ENCODE measurements at places on chromosomes 5 and 9.

- no peak for DNase-seq
Measured at GRCh38 chr9:97704345-97704677, 7.2 kb upstream of the XPA start.

GRCh38 chr5:141876628-141877355 lies 1.4 kb downstream of the PCDH1 start:
- DNase-seq, result no peak

- no peak for DNase-seq
Measured at GRCh38 chr5:10262121-10262774, 12.2 kb downstream of the CCT5 start.

- DNase-seq, result peak; percentile 47
Measured at GRCh38 chr5:31186672-31187267, 6.7 kb upstream of the CDH6 start.

GRCh38 chr9:21357479-21358460 lies 7.1 kb upstream of the IFNA6 start:
- DNase-seq, result no peak

GRCh38 chr5:89900346-89900745 lies 509.2 kb downstream of the CETN3 start:
- DNase-seq, result no peak

DNA sequence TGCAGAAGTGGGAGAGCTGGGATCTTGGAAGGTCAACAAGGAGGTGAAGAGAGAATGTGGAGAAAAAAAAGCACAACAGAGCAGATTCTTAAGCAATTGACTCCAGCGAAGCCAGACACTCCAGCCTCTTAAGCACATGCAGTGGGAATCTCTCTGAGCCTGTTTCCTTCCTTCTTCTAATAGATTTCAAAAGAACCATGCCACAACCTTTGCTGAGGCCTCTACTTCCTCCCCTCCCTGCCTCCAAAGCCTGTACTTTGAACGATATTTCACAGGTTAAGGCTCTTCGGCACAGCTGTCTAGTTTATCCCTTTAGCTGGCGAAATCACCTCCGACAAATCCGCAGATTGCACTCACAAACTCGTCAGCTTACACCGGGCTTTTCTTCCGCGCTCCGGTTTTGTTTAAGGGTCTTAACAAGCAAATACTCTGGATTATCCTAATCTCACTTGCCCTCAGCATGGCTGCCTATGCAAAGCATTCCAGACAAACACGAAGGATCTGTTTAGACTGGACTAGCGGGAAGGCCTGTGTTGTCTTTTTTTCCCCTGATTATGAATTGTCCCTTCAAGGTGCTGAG lies 211.6 kb upstream of the PANK3 start:
- DNase-seq, result no peak

GRCh38 chr9:107425101-107426025 lies 64.2 kb downstream of the KLF4 start:
- peak; percentile 53 for DNase-seq

GRCh38 chr9:84677080-84677479 lies 7.6 kb downstream of the NTRK2 start:
- DNase-seq, result no peak

GRCh38 chr5:76221311-76221710 lies 138.1 kb downstream of the SV2C start:
- no peak for DNase-seq

DNA sequence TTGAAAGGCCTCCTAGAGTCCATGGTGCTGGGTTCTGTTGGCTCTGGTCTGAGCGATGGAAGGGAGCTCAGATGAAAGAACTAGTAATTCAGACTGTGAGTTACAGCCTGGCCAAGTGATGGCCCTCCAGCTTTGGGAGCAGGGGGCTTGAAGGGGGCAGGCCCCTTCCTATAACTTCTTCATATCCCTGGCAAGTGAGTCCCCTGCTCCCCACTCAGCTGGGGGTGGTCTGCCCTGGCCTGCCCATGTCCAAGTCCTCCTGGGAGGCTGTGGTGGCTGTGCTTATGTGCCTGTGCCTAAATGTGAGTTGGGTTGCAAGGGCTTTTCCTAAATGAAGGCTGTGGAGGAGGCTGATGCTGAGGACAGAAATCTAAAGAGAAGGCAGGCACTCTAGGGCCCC lies 80.1 kb downstream of the MACROH2A1 start:
- DNase-seq, result no peak

DNA sequence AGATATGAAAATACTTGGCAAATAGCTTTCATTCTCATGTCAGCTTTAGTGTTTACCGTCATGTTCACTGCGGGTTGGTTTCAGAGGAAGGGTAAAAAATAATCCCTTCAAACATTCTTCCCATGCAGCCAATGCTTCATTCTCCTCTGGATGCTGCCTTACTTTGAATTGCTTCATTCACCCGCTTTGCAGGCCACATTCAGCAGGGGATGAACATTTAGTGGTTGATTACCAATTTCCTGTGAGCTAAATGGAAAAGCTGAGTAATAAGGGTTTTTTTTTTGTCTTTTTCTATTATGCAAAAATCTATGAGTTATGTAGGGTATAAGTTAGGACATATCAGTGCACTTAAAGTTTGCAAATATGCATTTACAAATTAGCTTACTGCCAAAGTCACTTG lies 96.3 kb upstream of the MEF2C start:
- DNase-seq, result no peak

- DNase-seq, result no peak
Measured at GRCh38 chr9:84710701-84711397, 41.3 kb downstream of the NTRK2 start.

GRCh38 chr5:130135506-130135905 lies 231.2 kb downstream of the CHSY3 start:
- DNase-seq, result no peak

DNA sequence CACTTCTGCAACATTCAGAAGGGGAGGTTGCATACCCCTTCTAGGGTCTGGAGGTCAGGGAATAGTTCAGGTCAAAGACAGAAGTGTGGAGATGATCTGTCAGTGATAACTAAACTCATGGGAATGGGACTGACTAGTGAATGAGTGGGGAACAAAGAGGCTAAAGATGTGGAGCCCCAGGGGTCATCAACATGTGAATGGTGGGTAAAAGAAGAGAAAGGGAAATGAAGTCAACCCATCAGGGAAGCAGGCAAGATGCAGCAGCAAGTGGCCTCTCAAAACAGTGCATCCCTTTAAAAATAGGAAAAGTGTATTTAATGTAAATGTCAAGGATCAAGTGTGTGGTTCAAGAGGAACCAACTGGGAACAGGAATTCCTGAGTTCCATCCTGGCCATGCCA lies 69.9 kb downstream of the PLPPR1 start:
- DNase-seq, result no peak

- DNase-seq, result no peak
Measured at GRCh38 chr5:84327591-84327990, 57.1 kb downstream of the EDIL3 start.

DNA sequence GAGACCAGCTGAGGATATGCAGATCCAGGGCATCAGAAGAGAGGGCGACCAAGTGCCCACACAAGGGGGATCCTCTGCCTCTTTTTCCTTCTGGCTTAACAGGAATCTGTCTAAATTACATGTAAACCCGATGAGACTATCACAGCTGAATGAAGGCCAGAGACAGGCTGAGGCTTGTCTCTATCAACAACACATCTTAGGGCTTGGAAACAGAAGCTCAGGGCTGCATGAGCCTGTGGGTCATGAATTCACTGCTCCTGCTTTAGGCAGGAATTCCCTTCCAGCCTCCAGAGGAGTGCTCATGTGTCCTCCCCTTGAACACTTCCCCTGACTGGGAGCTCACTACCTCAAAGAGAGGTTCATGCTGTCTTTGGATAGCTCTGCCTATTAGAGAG lies 106.1 kb upstream of the PHYKPL start:
- DNase-seq, result no peak

DNA sequence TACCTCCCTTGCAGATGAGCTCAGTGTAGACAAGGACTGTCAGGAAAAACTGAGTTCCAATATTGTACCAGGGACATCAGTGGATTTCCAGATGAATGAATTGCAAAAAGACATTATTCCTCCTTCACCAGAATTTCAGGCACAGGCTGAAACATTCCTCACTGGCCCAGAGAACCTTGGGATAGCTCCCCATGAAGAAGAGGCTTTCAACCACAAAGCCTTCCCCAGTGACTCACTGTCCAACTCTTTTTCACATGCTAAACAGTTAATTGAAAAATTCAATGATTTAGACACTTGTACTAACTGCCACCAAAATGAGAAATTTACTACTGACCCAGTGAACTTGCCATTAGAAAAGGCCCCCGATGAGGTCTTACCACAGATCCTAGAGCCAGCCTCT lies 144.5 kb downstream of the UNC13B start:
- DNase-seq, result no peak

GRCh38 chr9:23621188-23621587 lies 204.9 kb downstream of the ELAVL2 start:
- no peak for DNase-seq
